Osteocyte (in vitro differentiated cells): ENCODE measurements at places on chromosomes 16 and 17. TPM values are rescaled to one million over a fixed set of nuclear protein-coding genes. Genes with fewer than 3 reads are reported as not detected.

DNA sequence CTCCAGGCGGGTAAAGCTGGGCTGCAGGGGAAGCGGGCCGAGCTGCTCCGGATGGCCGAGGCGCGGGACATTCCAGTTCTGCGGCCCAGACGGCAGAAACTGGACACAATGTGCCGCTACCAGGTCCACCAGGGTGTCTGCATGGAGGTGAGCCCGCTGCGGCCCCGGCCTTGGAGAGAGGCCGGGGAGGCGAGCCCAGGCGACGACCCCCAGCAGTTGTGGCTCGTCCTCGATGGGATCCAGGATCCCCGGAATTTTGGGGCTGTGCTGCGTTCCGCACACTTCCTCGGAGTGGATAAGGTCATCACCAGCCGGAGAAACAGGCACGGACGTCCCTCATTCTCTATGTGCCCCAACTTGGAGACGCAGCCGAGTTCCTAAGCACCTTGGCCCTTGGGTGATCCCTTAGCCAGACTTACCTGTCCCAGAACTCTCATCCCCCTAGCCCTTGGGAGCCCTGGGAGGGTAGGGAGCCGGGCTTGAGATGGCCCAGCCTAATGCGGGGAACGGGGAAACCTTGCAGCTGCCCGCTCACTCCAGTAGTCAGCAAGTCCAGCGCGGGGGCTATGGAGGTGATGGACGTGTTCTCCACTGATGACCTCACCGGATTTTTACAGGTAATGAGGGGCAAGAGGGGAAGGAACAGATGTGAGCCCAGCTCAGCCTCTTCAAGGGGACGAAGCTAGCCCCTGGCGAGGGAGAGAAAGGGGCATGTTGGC lies 806 bp downstream of the MRM1 start:
- DNase-seq, result no peak

GRCh38 chr17:8941520-8941919 lies 24.0 kb downstream of the PIK3R5 start:
- no peak for DNase-seq

Gene CHST5
- 0.27 TPM in 1 of 2 replicates, not detected in the other for total RNA-seq

DNA sequence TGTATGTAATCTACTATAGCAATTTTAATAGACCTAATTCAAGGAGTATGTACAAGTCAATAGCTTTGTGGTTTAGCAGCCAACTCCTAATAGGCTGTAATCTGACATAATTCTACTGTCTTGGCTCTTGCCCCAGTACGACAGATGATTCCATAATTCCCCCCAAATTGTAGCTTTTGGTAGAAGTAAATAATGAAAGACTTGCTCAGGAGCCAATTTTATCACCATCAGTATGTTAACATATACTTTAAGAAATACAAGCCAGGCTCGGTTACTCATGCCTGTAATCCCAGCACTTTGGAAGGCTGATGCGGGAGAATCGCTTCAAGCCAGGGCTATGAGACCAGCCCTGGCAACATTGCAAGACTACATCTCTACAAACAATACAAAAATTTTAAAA lies 53.9 kb downstream of the AP2B1 start:
- no peak for DNase-seq

Gene SOX15
- total RNA-seq, result 0.78 TPM in 2 replicates

DNA sequence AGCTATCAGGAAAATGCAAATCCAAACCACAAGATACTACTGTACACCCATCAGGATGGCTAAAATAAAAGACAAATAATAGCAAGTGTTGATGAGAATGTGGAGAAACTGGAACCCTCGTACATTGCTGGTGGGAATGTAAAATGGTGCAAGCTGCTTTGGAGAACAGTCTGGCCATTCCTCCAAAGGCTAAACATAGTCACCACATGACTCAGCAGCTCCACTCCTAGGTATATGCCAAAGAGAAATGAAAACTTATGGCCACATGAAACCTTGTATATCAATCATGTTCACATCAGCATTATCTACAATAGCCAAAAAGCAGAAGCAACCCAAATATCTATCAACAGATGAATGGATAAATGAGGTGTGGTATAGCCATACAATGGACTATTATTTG lies 28.5 kb downstream of the VAC14 start:
- no peak for DNase-seq

GRCh38 chr16:86257546-86257945 lies 252.8 kb upstream of the FOXF1 start:
- DNase-seq, result no peak

DNA sequence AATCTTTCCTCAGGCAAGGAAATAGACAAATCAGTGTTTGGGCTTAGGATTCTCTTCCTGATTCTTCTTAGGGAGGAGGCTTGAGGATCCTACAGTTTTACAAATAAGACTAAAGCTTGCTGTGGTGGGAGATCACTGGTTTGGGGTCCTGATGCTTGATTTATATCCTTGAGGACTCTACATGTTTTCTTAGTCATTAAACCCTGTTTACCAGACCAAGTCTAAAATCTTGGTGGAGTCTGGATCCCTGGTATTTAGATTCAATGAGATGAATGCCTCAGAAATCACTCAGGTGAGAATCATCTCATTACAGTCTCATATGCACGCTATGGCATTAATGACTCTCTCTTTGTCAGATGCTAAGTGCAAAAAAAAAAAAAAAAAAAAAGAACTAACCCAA lies 304.3 kb upstream of the SALL1 start:
- no peak for DNase-seq

Gene C1QBP
- total RNA-seq, result 83.8 and 86.3 TPM in 2 replicates

DNA sequence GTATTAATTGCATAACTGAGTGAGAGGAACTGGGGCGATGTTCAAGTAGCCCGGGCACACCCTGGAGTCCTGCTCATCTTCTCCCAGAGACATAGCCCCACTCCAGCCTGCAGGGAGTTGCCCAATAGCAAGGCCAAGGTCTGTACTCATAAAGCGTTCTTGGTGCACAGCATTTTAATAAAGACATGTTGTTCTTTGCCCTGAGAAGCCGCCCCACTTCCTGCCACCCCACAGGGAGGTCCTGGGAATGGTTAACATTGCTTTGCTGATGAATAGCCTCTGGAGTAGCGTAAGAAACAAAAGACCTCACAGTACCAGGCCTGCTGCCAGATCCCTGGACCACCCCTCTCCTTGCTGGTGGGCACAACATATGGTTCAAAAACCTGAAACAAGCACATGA lies 21.6 kb upstream of the CDH1 start:
- DNase-seq, result no peak

DNA sequence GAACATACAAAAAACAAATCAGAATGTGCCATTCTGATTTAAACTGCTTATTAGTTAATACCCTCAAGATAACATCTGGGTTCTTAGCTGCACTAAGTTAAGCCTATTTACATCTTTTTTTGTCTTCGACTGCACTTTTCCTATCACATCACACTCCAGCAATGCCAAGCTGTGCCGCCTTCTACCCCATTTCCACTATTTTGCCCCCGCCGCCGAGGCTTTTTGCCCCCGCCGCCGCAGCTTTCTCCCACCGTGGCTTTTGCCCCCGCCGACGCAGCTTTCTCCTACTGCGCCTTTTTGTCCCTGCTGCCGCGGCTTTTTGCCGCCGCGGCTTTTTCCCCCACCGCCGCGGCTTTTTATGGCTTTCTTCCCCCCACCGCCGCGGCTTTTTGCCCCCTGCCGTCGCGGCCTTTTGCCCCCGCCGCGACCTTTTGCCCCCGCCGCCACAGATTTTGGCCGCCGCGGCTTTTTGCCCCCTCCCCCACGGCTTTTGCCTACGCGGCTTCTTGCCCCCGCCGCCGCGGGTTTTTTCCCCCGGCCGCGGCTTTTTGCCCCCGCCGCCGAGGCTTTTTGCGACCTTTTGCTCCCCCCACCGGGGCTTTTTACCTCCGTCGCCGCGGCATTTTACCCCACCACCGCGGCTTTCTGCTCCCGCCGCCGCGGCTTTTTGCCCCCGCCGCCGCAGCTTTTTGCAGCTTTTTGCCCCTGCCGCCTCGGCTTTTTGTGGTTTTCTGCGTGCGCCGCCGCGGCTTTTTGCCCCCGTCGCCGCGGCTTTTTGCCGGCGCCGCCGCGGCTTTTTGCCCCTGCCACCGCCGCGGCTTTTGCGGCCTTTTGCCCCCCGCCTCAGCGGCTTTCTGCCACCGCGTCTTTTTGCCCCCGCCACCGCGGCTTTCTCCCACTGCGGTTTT lies 331.4 kb upstream of the WSB1 start:
- DNase-seq, result no peak

DNA sequence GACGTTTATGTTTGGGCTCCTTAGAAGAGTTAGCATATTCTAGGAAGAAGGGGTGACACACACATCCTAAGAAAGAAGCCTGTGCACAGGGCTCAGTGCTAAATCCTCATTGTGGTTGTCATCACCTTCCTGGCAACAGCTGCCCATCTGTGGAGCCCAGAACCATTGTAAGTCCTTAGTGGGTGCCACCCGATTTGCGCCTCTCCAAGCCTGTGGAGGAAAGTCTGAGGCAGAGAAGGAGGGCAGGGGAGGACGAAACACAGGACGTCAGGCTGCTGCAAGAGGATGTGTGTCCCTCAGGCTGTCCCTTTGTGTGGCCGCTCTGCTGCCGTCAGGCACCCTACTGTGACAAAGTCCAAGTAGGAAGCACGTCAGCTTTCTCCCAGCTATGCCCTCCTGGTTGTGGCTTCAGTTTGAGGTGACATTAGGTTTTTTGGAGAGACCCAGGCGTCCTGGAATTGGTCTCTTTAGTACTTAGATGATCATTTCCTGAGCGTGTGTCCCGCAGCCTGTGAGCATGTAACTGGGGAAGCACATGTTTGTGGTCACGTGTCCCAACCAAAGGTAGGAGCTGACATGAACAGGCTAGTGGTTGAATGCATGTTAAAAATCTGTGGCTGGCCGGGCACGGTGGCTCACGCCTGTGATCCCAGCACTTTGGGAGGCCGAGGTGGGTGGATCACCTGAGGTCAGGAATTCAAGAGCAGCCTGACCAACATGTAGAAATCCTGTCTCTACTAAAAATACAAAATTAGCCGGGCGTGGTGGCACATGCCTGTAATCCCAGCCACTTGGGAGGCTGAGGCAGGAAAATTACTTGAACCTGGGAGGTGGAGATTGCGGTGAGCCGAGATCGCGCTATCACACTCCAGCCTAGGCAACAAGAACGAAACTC lies 10.7 kb downstream of the CLUAP1 start:
- DNase-seq, result no peak

- DNase-seq, result no peak
Observed at GRCh38 chr17:74016461-74016860, 187.0 kb upstream of the RPL38 start.

- no peak for DNase-seq
Observed at GRCh38 chr16:80085606-80086005, 455.2 kb upstream of the DYNLRB2 start.

Gene DPEP3
- not detected in 2 replicates for total RNA-seq

Gene TCF25
- 251 and 267 TPM in 2 replicates for total RNA-seq

Gene HEXIM1
- 42.0 and 44.5 TPM in 2 replicates for total RNA-seq

- no peak for DNase-seq
Observed at GRCh38 chr17:45857977-45858708, 13.5 kb downstream of the SPPL2C start.

DNA sequence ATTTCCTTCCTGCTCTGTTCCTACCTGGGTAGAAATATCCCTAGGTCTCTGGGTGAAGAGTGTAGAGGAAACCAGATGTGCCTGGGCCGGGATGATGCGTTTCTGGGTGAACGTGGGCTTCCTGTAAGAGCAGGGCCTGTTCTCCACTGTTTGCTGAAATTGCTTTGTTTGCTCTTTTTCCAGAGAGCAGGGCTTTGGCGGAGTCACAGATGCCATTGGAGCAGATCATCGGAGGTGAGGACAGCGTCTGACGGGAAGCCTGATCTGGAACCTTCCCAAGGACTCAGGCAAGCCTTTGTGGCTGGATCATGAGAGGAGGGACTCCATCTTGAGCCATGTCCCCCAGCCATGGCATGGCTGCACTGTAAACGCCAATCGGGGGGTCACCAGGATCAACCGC lies 15.4 kb downstream of the DHODH start:
- DNase-seq, result no peak

Gene CDH11
- 560 and 587 TPM in 2 replicates for total RNA-seq

DNA sequence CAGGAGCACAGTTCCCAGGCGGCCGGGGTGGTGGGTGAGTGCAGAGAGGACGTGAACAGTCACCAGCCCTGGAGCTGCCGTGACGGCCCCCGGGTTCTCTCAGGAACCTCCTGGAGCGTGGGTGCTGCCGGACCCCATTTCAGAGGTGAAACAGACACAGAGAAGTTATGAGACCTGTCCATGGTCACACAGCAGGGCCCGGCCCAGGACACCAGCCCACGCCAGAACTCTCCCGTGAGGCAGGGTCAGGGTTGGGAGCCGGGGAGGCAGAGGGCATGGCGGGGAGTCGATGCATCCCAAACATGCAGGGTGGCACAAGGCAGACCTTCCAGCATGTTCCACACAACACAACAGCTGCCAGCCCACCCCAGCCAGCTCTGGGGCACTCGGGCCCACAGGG lies 3.8 kb upstream of the PVALEF start:
- no peak for DNase-seq

- DNase-seq, result no peak
Observed at GRCh38 chr17:29434550-29434949, 44.4 kb downstream of the TAOK1 start.

Gene CCDC154
- 1.0 and 2.5 TPM in 2 replicates for total RNA-seq

- no peak for DNase-seq
Observed at GRCh38 chr17:60602871-60603270, 2.9 kb downstream of the PPM1D start.

GRCh38 chr17:2542456-2542855 lies 30.8 kb upstream of the METTL16 start:
- DNase-seq, result no peak

- DNase-seq, result no peak
Observed at GRCh38 chr17:11608396-11608795, 10.1 kb downstream of the DNAH9 start.

Gene GRAP
- total RNA-seq, result not detected in 2 replicates

Gene TOM1L2
- 69.7 and 69.8 TPM in 2 replicates for total RNA-seq

DNA sequence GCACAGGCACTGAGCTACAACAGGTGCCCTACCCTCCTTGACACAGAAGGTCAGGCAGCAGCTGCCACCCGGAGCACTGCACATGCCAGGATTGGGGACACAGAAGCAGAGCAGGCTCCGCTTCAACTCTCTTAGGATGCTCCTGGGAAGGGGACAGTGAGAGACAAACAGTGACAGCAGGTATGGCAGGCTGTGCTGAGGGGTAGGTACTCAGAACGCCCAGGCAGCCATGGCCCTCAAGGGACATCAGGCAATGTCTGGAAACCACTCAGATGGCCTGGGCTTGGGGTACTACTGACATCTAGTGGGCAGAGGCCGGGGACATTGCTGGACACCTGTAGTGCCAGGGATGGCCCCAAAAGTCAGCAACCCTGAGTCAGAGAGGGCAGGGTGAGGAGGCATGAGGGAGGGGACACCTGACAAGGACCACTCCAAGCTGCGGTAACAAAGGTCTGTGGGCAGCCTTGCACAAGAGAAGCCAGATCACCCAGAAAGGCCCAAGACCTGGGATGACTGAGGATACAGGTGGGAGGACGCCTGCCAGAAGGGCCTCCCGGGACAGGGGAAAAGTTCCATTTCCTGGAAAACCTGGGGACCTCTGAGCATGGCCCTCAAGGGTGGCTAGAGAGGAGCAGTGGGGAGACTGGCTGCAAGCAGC lies 21.2 kb downstream of the PEMT start:
- DNase-seq, result no peak

Gene ABCC12
- total RNA-seq, result not detected in 2 replicates

DNA sequence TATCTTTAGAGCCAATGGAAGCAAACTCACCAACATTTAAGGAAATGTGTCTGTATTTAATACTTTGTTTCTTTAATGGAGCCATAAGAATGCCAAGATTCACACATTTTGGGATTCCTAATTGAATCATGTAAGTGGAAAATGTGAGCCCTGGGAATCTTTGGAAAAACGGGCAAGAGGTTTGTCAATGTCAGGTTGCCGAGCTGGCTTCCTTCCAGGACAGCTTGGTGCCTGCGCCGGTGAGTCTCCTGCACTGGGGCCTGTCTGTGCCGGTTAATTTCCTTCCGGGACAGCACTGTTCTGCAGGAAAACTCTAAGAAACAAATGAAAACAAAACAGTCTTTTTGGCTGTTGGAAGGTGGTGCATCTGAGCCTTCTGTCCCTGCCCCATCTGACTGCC lies 210.6 kb downstream of the HAPSTR1 start:
- DNase-seq, result no peak

Gene KRT36
- total RNA-seq, result not detected in 2 replicates
